HuH-7 (cell line): ENCODE measurements at places on chromosomes 5 and 9.

GRCh38 chr5:63674881-63675280 lies 287.4 kb downstream of the HTR1A start:
- no peak for DNase-seq

GRCh38 chr9:76255781-76256455 lies 138.3 kb downstream of the RFK start:
- DNase-seq = no peak

DNA sequence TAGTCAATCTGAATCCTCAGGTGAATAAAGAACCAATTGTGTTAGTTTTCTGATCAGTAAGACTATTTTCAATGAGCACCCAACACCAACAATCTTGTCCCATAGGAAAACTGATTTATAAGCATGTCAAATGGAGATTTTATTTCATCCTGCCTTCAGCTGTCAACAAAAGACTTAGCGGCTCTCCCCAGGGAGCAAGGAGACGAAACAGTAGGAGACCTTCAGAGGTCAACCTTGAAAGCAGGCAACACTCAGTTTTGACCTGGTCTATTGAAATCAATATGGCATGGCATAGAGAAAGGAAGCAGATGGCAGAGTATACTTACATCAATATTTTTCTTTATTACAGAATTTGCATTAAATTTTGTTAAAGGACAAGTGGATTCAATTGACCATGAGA lies 34.1 kb downstream of the ZNF622 start:
- DNase-seq = no peak

GRCh38 chr5:117411701-117412100 lies 837.1 kb upstream of the SEMA6A start:
- no peak for DNase-seq

DNA sequence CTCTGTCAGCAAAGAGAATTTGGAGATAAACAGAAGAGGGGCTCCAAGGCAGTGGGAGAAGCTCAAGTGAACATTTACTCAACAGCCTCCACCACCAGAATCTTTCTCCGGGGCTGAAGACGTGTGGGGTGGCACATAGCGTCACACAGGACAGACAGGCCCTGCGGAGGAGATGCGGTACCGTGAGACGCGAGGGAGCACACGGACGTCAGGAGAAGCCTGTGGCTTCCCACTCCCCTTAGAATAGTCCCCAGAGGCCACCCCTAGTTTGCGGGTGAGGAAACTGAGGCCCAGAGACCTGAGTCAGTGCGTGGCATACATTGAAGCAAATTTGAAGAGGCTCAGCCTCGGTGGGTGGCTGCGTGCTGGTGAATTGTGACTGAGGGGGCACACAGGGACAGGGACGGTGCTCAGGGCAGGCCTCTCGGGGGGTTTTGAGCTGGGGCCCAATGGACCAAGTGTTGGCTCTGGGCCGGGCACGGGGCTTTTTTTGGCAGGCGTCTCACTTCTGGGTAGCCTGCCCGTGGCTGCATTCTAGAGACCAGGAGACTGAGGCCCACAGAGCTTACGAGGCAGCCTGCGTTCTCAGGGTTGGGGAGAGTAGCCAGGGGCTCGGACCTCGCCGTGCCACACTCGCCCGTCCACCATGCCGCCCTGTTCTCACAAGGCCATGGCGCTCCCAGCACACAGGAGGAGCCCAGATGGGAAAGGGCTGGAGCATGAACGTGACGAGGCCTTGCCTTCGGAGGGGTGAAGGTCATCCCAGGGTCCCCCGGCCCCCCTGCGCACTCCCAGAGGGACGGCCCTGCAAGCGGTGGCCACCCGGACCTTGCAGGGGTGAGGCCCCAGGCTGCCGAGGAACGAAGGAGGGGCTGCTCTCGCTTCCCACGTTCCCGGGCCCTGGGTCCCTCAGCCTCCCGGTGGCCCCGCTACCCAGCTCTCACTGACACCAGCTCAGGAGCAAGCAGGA lies 220.6 kb downstream of the C9orf50 start:
- no peak for DNase-seq

DNA sequence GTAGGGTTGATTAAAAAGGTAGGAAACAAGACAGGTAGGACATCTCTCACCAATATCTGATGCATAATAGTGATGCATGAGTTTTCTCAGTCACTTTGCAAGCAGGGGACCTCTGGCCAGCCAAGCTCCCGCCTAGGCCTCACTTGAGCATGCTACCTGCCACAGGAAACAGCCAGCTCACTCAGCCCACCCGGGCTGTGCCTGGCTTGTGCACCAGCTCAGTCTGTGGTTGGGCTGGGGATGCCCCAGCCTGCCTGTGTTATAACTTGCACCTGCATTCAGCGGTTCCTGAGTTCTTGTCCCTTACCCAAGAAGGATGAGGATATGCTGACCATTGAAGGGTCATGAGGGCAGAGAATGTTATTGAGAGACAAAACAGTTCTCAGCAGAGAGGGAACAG lies 172.8 kb upstream of the PLCXD3 start:
- no peak for DNase-seq

DNA sequence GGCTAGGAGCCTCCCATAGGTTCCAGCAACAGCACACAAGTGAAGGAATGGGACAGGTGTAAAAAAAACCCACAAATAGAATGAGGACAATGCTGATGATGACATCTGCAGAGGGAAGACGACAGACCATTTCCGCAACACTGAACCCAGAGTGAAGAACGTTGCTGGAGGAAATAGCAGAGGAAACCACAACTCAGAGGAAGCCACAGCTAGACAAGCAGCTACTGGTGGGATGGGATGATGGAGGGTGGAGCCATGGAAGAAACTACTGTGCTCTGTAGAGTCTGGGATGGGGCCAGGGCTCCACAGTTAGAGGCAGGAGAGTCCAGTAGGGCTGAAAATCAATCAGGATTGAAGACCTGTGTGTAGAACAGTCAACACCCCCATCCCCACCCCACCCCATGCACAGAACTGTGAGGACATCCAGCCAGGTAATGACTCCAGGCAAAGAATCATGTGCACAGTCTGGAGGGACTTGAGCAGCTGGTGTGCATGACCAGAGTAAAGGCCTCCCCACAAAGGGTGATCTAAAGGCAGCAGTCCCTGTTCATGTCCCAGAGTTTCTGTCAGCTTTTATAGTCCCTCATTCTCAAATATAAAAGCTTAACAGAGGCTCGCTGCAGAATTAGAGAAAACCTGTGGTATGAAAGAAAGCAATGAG lies 65.2 kb upstream of the SPIN1 start:
- no peak for DNase-seq

DNA sequence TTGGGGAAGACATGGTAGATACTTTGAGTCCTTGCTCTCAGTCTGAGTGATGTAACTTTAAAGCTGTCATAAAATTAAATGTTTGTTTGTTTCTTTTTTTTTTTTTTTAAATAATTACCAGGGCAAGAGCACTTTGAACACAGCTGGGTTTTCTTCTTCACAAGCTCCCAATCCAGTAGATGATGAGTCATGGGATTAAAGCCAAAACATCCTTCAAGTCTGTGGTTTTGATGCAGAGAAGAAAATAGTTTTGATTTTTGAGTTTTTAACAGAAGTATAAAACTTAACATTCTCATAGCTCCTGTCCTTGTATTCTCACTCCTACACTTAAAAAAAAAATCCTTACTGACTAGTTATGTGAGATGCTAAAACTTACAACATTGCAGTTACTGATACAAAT lies 34.8 kb upstream of the IL31RA start:
- no peak for DNase-seq

GRCh38 chr5:36253575-36253974 lies 11.8 kb upstream of the NADK2 start:
- DNase-seq = no peak

- DNase-seq = no peak
These were observed 595.7 kb downstream of the EFNA5 start for GRCh38 chr5:107074996-107075395.
